GM06990 (cell line): ENCODE measurements at places on chromosomes 12 and 14.

DNA sequence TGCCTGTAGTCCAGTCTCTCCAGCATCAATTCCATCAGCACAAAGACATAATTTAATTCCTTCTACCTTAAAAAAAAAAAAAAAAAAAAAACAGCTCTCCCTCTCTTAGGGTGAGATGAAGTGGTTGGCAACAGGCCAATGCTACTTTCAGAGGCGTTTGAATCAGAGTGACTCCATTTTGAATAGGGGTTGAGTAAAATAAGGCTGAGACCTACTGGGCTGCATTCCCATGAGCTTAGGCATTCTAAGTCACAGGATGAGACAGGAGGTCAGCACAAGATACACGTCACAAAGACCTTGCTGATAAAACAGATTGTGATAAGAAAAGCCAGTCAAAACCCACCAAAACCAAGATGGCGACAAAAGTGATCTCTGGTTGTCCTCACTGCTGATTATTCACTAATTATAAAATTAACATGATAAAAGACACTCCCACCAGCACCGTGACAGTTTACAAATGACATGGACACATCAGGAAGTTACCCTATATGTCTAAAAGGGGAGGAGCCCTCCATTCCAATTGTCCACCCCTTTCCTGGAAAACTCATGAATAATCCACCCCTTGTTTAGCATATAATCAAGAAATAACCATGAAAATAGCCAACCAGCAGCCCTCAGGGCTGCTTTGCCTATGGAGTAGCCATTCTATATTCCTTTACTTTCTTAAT lies 6.9 kb upstream of the TCL1B start:
- DNase-seq, result no peak

DNA sequence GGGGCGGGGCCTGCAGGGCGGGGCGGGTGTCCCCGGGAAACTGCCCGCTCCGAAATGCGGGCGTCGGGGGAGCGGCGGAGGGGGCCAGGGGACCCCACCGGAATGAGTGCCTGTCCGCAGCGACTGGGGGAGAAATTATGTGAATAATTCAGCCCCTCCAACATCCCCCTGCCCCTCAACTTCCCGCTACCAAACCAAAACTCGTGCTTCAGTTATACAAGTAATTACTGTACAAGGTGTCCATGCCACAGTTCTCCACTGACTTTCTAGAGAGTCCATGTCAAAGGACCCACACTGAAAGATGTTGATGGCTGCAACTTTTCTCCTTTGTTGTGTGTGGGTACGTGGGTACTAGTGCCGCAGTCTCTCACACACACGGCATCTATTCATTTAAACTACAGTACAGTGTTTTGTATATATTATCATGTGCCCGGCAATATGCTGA lies 414 bp upstream of the CDK17 start:
- DNase-seq, result no peak

GRCh38 chr12:26686408-26686807 lies 146.6 kb downstream of the ITPR2 start:
- DNase-seq, result no peak

- DNase-seq, result peak; percentile 57
These were observed 3.2 kb upstream of the FICD start for GRCh38 chr12:108511633-108512540.

- no peak for DNase-seq
These were observed 98.6 kb downstream of the ARF6 start for GRCh38 chr14:49991491-49991890.

GRCh38 chr12:61566183-61566582 lies 694.0 kb upstream of the USP15 start:
- DNase-seq, result no peak

DNA sequence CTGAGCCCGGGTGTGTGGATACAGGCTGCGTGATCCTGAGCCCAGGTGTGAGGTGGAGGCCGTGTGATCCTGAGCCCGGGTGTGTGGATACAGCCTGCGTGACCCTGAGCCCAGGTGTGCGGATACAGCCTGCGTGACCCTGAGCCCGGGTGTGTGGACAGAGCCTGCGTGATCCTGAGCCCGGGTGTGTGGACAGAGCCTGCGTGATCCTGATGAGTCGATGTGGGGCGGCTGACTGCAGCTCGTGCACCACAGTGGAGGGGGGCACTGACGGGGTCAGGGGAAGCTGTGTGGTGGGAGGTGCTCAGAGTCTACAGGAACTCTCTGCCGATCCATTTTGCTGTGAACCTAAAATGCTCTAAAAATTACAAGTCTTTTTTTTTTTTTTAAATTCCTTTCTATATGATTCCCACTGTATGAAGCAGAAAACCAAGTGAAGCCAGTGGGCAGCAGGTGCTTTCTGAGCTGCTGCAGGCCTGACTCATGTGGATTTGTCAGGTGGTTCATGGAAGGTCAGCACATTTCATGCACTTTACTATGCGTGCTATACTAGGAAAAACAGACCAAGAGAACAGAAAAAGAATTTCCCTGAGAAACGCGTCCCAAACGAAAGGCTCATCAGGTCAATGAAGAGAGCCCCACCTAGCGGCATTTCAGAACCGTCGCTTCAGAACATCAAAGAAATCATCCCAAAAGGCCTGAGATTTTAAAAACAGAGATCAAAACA lies 19.3 kb downstream of the BRF1 start:
- no peak for DNase-seq

DNA sequence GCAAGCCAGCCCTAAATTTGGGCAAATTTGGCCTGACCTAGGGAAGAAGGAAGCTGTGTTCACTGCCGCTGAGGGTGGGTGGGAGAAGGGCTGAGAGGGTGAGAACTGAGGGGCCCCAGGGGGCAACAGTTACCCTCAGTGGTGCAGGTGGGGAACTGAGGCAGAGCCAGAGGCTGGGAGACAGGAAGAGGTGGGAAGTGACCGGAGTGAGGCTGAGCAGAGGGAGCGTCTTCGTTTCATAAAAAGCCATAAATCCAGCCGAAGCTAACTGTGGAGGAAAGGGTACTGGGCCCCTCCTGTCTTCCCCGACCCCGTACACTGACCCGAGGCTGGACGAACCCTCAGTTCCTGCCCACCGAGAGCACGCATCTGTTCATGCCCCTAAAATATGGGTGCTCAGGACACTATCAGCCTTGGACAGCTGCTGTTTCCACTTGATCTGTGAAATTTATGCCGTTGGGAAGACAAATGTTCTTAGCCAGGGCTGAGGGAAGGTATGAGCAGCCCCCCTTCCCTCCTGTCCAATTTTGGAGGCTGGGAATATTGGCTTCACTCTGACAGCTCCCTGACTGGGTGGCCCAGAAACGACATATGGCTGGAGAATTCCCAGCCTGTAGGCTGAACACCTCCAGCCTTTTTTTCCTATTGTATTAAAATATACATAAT lies 116.5 kb downstream of the KIF26A start:
- DNase-seq, result no peak

- no peak for DNase-seq
These were observed 41.0 kb downstream of the GSC start for GRCh38 chr14:94728950-94729349.

GRCh38 chr12:117019866-117020265 lies 79.3 kb downstream of the TESC start:
- no peak for DNase-seq

DNA sequence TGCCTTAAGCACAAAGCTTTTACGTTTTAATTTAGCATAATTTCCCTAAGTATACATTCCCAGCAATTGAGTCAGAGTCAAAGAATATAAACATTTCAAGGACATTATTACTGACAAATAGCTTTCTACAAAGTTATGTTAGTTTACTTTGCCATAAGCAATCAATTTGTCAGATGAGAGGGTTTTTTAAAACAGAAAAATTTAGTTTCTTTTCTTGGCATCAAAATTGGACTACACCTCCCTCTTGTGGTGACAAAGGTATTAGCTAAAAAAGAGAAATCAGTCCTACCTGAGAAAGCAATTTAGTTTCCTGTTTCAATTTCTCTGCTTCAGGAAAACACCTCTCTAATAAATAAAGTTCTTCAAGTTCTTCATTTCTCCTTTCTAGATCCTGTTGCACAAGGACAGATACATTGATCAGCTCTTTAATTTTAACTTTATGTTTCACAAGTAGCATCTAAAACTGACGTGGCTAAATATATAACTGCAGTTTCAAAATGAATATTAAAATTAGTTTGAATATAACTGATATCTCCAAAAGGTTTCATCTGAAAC lies 39.9 kb downstream of the DNAI7 start:
- DNase-seq, result peak; percentile 57

GRCh38 chr12:8453021-8453513 lies 2.7 kb upstream of the CLEC6A start:
- no peak for DNase-seq

DNA sequence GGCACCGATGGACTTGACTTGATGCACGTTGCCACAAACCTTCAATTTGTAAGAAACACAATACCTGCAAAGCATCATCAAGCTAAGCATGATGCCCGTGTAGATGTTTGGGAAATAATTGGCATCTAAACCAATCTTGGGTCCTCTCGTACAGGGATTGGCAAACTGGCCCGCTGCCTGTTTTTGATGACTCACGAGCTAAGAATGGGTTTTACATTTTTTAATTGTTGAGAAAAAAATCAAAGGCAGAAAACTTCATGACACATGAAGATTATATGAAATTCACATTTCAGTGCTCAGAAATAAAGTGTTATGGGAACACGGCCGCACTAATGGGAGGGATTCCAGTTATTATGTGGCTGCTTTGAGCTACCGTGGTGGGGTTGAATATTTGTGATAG lies 10.9 kb downstream of the MTA1 start:
- no peak for DNase-seq

GRCh38 chr14:21714318-21714929 lies 40.8 kb upstream of the OR4E1 start:
- DNase-seq, result no peak

DNA sequence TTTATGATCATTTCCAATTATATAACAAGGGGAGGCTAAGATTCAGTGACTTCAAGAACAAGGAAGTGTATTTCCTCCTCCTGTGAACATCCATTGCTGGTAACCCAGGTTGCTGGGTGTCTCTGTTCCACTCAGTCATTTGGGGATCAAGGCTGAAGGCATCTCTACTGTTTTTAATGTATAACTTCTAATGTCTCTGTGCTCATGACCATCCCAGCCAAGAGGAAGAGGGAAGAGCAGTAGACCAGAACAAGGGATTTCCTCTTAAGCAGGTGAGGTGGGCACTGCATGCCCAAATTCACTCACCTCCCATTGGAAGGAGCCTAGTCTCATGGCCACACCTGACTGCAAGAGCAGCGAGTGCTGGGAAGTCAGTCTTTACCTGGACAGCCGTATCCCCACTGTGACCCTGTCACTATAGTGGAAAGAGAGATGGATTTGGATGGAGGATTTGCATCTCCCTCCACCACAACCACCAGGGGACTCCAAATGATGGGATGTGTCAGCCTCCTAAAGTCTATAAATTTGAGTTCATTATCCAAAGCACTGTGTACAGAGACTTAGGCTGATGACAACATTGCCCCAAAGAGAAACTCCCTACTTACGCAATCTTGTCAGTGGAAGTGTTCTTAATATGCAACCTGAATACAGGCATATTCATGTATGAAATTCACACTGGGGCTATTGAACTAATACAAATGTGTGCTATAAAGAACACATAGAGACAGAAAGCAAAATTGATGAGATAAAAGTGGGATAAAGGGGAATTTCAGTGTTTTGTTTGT lies 368.7 kb downstream of the TMEM132D start:
- no peak for DNase-seq

- DNase-seq, result peak; percentile 21
These were observed 178.1 kb downstream of the DPF3 start for GRCh38 chr14:72715850-72716228.

GRCh38 chr12:98750511-98750910 lies 105.4 kb downstream of the APAF1 start:
- DNase-seq, result no peak

- DNase-seq, result no peak
These were observed 125.2 kb downstream of the SLC25A47 start for GRCh38 chr14:100448376-100448775.

DNA sequence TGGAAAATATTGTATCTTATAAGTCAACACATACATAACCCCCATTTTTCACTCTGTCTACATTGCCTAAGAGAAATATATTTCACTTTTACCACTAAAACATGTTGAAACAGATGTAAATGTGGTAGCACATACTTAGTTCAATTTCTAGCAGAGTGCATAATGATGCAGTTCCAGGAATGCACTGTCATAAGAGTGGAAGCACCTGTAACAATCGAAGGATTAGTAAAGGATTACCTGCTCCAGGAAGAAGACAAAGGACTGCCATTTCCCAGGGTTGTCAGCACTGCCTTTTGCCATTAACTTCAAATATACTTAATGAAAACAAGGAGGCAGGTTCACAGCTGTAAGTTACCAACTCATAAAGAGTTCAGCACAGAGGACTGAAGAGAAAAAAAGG lies 24.6 kb downstream of the DAD1 start:
- DNase-seq, result no peak

DNA sequence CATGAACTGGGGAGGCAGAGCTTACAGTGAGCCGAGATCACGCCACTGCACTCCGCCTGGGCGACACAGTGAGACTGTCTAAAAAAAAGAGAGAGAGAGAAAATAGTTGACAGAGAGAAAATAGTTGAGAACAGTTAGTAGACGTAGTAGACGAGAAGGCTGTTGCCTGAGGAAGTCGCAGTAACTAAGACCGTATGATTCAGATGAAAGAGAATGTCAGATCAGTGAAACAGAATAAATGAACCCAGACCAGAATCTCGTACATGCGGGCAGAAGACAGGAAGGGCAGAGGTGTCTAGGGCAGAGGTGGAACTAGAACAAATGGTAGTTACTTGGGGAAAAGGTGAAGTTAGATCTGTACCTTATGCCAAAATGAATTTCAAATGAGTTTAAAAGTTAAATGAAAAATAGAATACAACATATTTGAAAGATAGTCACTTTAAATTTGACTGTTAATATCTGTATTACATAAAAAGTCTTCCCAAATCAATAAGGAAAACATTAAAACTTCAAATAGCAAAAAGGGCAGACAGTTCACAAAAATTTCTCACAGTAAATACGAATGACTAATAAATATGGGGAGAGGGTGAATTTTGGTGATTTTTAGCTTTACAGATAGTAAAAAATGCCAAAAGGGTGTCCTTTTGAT lies 17.7 kb downstream of the MDM2 start:
- no peak for DNase-seq

- DNase-seq, result no peak
These were observed 26.0 kb downstream of the ITPK1 start for GRCh38 chr14:93089521-93090269.

GRCh38 chr12:47158792-47159191 lies 79.0 kb upstream of the AMIGO2 start:
- no peak for DNase-seq
